Stimulated activated CD4-positive, alpha-beta T cell treated with anti-CD3 and anti-CD28 coated beads, TNF-alpha, amount 100 ng/mL, for 24 hours (primary cell): ENCODE measurements at places on chromosomes 3 and 15.

- DNase-seq, result no peak
Measured at GRCh38 chr3:156445117-156446090, 109.5 kb downstream of the SSR3 start.

GRCh38 chr3:176071943-176072342, 1125.3 kb downstream of the TBL1XR1 start:
- no peak for DNase-seq

- no peak for DNase-seq
Measured at GRCh38 chr3:50189274-50189673, 2.1 kb upstream of the GNAT1 start.

- DNase-seq, result no peak
Measured at GRCh38 chr3:24182756-24183155, 237.7 kb downstream of the NR1D2 start.

DNA sequence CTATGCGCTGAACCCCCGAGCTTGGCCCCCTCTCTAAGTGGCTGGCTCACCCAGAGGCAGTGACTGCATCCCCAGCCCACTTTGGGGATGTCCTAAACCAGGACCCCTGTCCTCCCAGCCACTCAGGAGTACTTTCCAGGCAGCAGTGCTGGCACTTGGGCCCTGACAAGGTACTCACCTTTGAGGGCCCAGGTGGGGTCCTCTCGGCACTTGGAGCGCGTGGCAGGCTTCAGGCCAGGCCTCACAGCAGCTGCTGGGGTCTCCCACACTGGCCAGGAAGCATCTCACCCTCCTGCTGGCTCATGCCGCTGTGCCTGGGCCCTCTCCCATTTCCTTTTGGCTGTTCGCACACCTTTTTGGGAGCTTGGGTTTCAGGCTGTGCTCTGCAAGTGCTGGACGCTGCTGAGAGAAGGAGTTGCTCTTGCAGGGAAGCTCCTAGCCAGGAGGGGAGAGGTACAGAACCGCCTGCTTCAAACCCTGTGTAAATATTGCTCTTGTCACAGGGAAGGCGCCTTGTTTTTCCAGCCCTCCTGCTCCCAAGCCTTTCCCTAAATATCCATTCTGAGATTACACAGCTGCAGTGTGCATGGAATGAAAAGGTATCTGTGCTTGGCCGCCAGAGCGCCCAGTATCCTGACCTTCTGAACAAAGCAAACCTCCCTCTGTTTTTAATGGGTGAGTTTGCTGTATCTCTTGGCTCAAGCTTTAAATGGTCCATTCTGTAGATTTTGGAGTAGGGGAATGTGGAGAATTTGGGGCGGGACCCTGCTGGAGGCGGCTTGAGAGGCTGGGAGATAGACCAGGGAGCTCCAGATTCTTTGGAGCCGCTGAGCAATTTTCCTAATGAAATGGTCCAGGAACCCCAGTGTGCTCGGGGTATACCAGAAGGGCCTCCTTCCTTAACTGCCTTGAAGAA, 45.6 kb downstream of the DNASE1L3 start:
- no peak for DNase-seq

GRCh38 chr15:65991721-65992483, 122.6 kb downstream of the RAB11A start:
- DNase-seq, result no peak

DNA sequence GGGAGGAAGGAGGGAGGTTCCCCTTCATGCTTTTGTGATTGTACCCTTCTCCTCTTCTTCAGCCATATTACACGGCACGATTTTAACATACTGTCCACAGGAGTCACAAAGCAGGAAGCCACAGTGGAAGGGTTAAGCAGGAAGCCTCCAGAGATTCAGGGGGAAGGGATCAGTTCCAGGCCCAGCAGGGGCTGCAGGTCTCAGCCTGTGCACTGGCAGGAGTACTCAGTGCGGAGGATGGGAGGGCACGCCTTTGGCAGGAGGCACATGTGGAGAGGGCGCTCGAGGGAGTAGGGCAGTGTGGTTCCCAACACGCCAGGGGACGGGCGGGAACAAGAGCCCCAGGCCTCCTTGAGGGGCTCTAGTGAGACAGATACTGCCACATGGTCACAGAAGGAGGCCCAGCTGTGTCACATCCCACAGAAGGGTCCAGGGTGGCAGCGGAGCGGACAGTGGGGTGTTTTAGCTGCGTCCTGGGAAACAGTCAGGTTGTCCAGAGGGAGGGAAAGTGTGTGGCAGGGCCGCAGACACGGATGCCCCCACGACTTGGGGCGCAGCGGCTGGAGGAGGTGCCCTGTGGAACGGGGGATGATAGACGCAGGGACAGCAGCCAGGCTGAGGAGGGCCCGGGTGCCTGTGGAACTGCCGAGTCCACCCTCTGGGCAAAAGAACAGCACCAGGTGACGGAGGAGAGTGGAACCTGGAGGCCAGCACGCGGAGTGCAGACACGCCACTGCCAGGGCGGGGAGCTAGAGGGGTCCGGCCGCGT, 77.5 kb downstream of the CHSY1 start:
- DNase-seq, result no peak

- DNase-seq, result no peak
Measured at GRCh38 chr3:177883091-177883490, 653.1 kb upstream of the KCNMB2 start.

DNA sequence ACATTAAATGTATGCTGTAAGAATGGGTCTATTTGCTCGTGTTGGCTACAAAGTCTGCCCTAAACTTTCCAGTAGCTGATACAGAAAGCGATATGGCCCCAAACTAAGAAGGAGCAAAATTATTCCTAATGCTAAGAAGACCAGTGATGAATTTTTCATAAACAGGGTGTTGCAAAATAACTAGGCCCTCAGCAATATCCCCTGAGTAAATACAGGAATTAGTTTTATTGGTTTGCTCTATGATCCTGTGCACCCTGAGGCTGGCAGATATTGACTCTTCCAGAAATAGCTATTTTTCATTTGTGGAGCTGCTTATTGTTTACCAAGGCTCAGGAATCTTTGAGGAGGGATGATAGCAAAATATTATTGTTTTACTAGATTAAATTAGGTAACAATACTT, 60.9 kb upstream of the CCNL1 start:
- DNase-seq, result no peak
